Cerebellar cortex (tissue), 1 donor: ENCODE measurements at places on chromosomes 4 and X.

- DNase-seq, result no peak
These were observed 108.6 kb upstream of the NR3C2 start for GRCh38 chr4:148550788-148551187.

DNA sequence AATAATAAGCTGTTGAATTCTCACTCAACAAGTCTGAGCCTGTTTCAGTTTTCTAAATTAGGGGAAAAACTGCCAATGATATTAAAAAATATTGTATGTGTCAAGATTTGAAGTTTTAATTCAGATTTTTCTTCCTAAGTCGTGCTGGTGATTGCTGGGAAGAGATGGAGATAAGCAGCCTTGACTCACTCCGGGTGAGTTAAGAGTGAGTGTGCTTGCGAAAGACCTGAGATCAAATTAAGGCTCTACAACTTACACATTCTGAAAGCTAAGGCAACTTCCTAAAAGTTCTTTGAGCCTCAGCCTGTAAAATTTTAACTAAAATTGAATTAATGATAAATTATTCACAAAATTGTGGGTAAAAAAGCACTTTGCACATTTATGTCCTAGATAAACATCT lies 1441.2 kb downstream of the PCDH7 start:
- DNase-seq, result no peak

DNA sequence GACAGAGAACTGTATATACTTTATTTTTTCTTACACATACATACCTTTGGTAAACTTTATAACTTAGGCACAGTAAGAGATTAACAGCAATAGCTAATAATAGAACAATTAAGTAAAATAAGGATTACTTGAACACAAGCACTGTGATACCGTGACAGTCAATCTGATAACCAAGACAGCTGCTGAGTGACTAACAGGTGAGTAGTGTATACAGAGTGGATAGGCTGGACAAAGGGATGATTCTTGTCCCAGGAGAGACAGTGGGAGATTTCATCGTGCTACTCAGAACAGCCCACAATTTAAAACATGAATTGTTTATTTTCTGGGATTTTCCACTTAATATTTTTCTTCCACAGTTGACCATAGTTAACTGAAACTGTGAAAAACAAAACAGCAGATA lies 411.8 kb downstream of the PPP1R2C start:
- DNase-seq, result no peak

DNA sequence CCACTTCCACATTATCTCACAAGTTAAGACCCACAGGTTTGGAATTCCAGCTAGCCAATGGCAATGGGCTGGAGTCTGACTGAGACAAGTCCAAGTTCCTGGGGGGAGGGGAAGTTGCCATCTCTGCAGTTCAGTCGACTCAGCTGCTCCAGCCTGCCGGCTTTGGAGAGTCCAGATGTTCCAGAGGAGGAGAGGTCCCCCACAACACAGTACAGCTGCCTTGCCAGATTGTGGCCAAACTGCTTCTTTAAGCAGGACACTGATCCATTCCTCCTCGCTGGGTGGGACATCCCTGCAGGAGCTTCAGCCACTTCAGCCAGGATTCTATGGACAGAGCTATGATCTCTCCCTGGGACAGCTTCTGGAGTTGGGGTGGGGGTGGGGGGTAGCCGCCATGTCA lies 199.2 kb downstream of the EDA start:
- no peak for DNase-seq

- no peak for DNase-seq
These were observed 69.8 kb downstream of the PAPSS1 start for GRCh38 chr4:107650251-107650650.

GRCh38 chr4:8516996-8517550 lies 63.1 kb upstream of the GPR78 start:
- no peak for DNase-seq

DNA sequence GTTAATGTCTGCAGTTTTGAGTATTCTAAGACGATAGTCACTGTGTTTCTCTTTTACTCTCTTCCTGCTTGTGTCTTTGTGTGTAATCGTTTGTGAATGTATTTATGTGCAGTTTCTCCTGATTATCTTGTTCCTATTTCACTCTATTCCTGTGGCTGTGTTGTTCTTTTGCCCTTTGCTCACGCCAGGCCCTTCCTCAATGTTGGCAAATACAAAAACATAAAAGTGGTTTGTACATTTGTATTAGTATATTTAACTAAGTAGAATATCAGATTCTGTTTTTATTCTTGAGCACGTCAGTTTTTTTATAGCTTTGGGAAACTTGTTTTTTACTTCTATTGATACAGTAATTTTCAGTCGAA lies 107.6 kb upstream of the BMPR1B start:
- no peak for DNase-seq
